ENCODE measurements at places on chromosomes 1 and 21.

GRCh38 chr1:60866917-60867531 lies 215.3 kb upstream of the NFIA start:
- no peak overlapping the region for H3K4me3 ChIP-seq
- no peak for DNase-seq
- H3K36me3 ChIP-seq = no peaks in the 10 kb centered on the region
- H3K4me1 ChIP-seq = no peaks in the 10 kb centered on the region
- H3K27me3 ChIP-seq = no peaks in the 10 kb centered on the region
- H3K27ac ChIP-seq = no peak overlapping the region

- H3K4me3 ChIP-seq = no peak overlapping the region
- DNase-seq = no peak
- H3K27ac ChIP-seq = no peak overlapping the region
- peaks cover 34% of the 10 kb centered on the region for H3K4me1 ChIP-seq
- H3K27me3 ChIP-seq = no peaks in the 10 kb centered on the region
Observed at GRCh38 chr1:116392717-116393404, 19.8 kb downstream of the ATP1A1 start.

DNA sequence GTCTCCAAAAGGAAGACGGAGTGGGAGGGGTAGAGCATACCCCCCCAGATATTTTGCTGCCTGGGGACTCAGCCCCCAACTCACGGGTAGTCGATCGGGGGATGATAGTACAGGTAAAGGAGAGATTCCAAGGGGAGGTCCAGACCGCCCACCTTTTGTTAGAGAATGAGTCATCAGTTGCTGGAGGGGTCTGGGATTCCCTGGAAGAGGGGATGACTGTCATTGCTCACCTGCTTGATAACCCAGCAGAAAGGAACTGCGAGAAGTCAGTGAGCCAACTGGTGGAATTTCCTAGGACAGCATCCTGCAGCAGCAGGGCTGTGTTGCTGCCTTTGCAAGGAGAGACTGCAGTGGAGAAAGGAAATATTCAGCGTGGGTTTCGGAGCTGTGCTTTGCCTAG lies 64.4 kb downstream of the MACF1 start:
- H3K27ac ChIP-seq = no peak overlapping the region
- DNase-seq = no peak
- peaks cover 82% of the 10 kb centered on the region for H3K4me1 ChIP-seq
- no peaks in the 10 kb centered on the region for H3K36me3 ChIP-seq

DNA sequence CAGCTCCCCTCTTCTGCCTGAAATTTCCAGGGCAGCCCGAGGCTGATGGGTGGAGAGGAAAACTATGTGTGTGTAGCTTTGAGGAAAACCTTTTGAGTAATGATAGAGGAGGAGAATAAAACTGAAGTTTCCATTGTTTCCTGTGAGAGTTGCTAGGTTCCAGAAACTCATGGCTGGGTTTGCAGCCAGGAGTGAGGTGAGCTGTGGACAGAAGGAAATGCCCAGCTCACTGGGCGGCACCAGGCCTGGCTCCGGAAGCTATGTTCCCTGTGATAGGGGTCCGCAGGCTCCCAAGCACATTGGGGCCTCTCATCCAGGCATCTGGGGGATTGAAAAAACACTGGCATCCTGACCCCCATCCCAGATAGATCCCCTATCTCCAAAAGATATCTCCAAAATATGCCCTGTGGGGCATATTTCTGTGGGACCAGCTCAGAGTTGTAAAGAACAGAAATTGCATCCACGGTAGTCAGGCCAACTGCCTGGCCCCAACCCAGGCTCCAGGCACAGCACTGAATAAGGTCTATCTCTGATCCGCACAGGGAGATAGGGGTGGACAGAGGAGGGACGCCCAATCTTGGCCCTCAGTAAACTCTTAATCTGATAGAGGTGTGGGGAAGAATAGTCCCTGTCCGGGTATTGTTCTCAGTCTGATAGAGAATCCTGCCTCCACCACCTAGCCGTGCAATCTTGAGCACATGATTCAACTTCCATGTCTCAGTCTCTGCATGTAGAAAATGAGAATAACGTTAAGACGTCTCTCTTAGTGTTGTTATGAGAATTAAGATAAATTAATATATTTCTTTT lies 1.8 kb upstream of the HSPG2 start:
- H3K4me1 ChIP-seq = peaks cover 12% of the 10 kb centered on the region
- H3K4me3 ChIP-seq = no peak overlapping the region
- no peaks in the 10 kb centered on the region for H3K36me3 ChIP-seq
- H3K27ac ChIP-seq = no peak overlapping the region

- no peak for DNase-seq
- H3K4me1 ChIP-seq = no peaks in the 10 kb centered on the region
- no peak overlapping the region for H3K4me3 ChIP-seq
- no peaks in the 10 kb centered on the region for H3K36me3 ChIP-seq
- no peaks in the 10 kb centered on the region for H3K27me3 ChIP-seq
Observed at GRCh38 chr1:176603696-176604095, 140.7 kb downstream of the PAPPA2 start.

All from CD4-positive, alpha-beta memory T cell (primary cell).